ENCODE measurements at places on chromosomes 6 and 20.

DNA sequence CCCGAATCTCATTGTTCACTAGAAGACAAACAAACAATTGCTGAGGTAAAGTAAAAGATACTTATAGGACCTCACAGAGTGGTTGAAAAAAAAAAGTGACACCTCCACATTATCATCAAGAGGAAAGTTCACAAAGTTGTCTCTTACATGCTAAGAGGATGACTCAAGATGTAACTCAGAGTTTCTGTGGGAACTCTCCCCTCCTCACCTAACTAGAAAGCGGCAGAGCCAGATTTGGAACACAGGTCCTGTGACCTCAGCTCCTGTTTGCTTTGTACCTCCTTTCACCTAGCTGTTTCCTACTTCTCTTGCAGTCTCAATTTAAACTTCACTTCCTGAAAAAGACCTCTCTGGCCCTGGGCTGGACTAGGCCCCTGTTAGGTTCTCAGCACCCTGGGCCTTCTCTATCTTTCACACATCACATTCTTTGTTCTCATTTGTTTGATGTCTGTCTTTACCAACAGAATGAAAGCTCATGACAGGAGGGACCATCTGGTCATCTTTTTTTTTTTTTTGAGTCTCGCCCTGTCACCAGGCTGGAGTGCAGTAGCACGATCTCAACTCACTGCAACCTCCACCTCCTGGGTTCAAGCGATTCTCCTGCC, 60.8 kb downstream of the CD24 start:
- DNase-seq = no peak

- peak; percentile 3 for DNase-seq
Measured at GRCh38 chr6:104789770-104790190, 69.9 kb downstream of the HACE1 start.

GRCh38 chr6:145204301-145204700, 531.0 kb downstream of the EPM2A start:
- DNase-seq = no peak

- no peak for DNase-seq
Measured at GRCh38 chr20:50363479-50363878, 146.7 kb upstream of the PTPN1 start.

GRCh38 chr6:111520524-111520923, 37.5 kb upstream of the REV3L start:
- no peak for DNase-seq
